ENCODE measurements at places on chromosomes 11 and 22. TPM values are rescaled to one million over a fixed set of nuclear protein-coding genes. Genes with fewer than 3 reads are reported as not detected.

The OR52E8 gene
- total RNA-seq: not detected

The APOA4 gene
- total RNA-seq: not detected

The CASP12 gene
- total RNA-seq: not detected

The ASRGL1 gene
- 9.2 TPM for total RNA-seq

The GGTLC2 gene
- total RNA-seq: not detected
